ENCODE measurements at places on chromosomes 16 and 17.

DNA sequence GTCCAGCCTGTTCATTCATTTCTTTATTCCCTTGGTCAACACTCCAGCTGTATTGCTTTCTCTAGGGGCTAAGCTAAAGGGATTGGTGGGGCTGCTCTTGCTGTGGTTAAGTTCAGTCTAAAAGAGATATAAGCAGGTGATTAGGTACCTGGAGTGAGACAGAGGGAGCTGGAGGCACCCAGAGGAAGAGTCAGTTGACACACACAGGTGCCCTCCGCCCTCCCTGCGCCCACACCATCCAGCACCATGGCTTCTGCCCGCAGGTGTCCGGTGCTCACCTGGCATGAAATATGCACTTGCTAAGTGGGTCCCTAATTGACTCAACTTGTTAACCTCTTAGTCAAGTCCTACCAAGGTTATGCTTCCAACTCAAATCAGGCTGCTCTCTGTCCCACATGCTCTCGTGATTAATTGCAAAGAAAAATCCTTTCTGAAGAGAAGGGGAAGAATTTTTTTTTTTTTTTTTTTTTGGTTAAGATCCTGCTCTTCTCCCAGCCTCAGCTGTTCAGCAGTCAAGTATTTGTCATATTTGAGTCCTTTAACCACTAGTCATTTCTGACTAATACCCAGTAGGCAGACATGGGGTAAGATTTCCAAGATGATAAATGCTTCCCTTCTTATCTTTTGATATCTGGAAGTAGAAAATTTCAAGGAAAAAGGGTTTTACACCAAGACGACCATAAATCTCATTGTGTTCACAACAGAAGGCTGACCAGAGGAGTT lies 199.8 kb upstream of the WSCD1 start:
- no peak for DNase-seq

- no peak for DNase-seq
Observed at GRCh38 chr17:73089322-73090317, 2.9 kb downstream of the SLC39A11 start.

- no peak for DNase-seq
Observed at GRCh38 chr17:5600041-5600440, 15.7 kb upstream of the NLRP1 start.

- no peak for DNase-seq
Observed at GRCh38 chr16:19365486-19365885, 52.2 kb upstream of the TMC5 start.

DNA sequence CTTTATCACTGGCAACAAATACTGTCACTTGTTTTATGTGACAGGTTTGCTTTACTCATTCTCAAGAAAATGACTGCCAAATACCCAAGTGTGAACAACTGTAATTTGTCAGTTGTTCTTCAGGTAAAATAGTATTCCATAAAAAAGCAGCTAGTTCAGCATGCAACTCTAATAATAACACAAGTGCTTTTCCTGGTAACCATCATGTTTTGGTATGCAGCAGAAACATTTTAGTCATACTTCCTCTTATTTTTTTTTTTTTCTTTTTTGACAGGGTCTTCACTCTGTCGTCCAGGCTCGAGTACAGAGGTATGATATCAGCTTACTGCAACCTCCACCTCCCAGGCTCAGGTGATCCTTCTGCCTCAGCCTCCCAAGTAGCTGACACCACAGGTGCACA lies 4.6 kb downstream of the TERF2 start:
- DNase-seq, result no peak

DNA sequence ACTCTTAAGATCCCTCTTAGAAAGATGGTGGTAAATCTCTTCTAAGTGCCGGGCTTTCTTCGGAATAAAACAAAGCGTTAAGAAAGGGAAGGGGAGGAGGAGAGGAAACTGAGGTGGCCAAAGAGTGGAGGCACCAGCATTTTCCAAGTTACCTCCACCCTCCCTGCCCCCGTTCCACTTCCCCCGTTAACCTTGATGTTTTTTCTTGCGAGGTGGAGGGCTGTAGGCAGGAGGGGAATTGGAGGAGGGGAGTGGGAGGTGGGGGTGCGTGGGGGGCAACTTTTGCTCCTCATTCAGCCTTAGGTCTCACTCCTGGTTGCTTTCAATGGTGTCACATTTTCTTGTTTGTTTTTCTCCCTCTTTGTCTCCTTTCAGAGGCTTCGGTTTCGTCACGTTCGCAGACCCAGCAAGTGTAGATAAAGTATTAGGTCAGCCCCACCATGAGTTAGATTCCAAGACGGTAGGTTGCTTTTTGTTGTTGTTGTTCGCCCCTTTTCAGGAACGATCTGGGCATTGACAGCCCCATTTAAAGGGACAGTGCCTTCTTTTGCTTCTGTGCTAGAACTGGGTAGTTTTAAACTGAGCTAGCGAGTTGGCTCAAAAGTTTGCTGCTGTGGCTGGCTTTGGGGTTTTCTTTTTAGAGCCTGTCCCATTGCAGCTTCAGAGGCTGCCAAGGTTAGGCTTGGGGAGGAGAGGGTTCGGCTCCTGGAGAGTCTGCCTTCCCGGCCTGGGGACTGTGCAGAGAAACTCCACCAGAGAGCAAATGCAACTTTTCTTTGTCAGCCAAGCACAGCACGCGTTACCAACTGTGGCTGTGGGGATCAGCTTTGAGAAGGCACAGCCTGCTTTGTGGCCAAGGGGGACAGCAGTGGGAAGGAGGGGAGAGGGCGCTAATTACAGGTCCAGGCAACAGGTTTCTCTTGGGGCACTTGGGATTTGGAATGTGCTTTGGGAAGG lies 1.9 kb downstream of the MSI2 start:
- no peak for DNase-seq

GRCh38 chr16:19130852-19131824 lies 17.4 kb downstream of the ITPRIPL2 start:
- DNase-seq, result peak; percentile 46

GRCh38 chr16:10048850-10049249 lies 133.4 kb downstream of the GRIN2A start:
- no peak for DNase-seq

- no peak for DNase-seq
Observed at GRCh38 chr17:57388131-57388725, 131.9 kb downstream of the MSI2 start.

GRCh38 chr16:21619765-21620425 lies 20.5 kb downstream of the METTL9 start:
- no peak for DNase-seq

DNA sequence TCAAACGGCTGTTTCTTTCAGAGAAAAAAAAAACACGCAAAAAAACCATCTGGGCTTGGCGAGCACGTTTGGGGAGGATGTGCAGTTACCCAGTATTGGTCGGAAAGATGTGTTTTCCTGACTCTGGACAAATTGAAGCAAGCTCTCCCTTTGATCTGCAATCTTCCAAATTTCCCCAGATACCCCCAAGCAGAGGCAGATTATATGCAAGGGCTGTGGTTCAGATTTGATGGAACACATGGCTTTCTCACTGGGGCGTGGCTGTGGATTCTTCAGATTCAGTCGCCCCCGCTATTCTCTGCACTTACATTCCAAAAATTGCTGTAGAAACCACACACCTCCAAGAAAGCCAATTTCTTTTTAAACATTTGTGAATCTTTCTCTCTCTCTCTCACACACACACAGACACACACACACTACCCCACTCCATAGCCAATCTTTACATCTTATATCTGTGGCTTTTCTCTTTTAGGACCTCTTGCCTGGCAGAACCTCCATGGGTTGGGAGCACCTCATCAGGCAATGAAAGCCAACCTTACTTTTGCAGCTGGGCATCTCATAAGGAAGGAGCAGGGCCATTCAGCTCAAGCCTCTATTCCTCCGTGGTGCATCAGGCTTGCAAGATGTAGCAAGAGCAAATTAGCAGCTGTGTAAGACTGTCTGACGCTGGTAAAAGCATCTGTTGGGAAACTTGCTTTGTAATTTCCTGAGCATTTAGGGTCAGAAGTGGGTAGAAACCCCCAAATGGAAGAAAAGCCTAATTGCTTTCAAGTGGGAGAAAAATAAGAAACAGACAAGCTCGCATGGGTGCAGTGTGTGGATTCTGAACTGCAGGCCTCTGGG lies 103.9 kb upstream of the FAM20A start:
- DNase-seq, result no peak
